ENCODE measurements at places on chromosomes 4 and X. TPM values are rescaled to one million over a fixed set of nuclear protein-coding genes. Genes with fewer than 3 reads are reported as not detected.

- H3K4me3 ChIP-seq, result no peak overlapping the region
- no peaks in the 10 kb centered on the region for H3K4me1 ChIP-seq
- H3K36me3 ChIP-seq, result no peaks in the 10 kb centered on the region
- no peak overlapping the region for H3K27ac ChIP-seq
- DNase-seq, result no peak
Observed at GRCh38 chr4:42995343-42995944, 102.9 kb downstream of the GRXCR1 start.

DNA sequence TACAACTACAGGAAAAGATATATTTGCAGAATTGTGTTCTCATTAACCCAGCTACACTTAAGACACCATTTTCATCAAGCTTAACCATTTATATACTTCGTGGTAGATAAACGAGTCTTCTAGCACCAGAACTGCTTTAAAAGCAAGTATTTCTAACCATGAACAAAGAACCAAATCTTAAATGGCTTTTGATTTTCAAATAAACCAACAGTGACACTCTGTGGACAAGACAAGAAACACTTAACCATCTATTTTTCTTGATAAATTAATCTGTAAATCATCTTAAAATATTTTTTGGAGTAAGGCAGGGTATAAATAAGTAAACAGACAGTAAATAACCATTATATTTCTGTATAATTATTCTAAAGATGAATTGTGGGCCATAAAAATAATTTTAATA, 10.2 kb downstream of the BEND2 start:
- no peak for DNase-seq
- no peak overlapping the region for H3K27ac ChIP-seq
- H3K27me3 ChIP-seq, result no peaks in the 10 kb centered on the region
- no peak overlapping the region for H3K4me3 ChIP-seq
- H3K4me1 ChIP-seq, result no peaks in the 10 kb centered on the region

GRCh38 chr4:169996379-169997240, 29.6 kb downstream of the MFAP3L start:
- no peak overlapping the region for H3K27ac ChIP-seq
- H3K36me3 ChIP-seq, result no peaks in the 10 kb centered on the region
- DNase-seq, result no peak
- H3K4me3 ChIP-seq, result no peak overlapping the region

DNA sequence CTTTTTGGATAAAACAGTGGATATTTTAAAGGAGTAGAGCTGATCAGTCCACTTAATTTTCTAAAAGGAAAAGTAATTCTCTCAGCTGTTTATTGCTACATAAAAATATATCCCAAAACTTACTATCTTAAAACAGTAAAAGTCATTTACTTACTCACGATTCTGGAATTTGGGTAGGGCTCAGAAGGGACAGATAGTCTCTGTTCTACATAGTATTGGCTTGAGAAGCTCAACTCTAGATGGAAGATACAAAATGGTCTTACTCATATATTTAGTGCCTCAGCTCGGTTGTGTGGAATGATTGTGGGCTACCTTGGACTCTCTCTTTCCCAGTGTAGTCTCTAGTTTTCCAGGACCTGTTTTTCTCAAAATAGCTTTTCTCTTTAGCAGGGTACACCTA, 691.5 kb upstream of the POU3F4 start:
- H3K4me3 ChIP-seq, result no peak overlapping the region
- DNase-seq, result no peak
- H3K36me3 ChIP-seq, result no peaks in the 10 kb centered on the region
- no peaks in the 10 kb centered on the region for H3K4me1 ChIP-seq

DNA sequence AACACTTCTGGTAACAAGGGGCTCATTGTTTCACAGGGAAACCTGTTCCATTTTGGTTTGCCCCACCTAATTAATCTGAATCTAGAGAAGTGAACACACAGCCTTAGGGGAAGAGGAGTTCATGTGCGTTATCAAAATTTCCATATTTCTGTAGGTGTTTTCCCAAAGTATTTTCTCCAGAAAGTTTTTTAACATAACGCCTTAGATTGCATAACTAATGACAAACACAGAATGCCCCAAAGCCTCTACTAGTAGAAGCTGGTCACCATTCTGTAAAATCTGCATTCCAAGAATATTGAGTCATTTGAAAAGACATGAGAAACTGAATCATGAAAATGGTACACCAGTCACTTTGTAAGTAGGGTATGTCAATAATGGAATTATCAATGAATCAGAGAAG, 41.1 kb downstream of the IL13RA2 start:
- no peak overlapping the region for H3K27ac ChIP-seq
- H3K4me1 ChIP-seq, result no peaks in the 10 kb centered on the region
- H3K4me3 ChIP-seq, result no peak overlapping the region

The IL2 gene
- 1.7 TPM for total RNA-seq

The CSAG2 gene
- 0.61 TPM for total RNA-seq
